Spleen (tissue), 13 donors: ENCODE measurements at places on chromosomes 3 and 15. TPM values are rescaled to one million over a fixed set of nuclear protein-coding genes. Genes with fewer than 3 reads are reported as not detected.

- no peak overlapping the region for H3K27ac ChIP-seq
- H3K4me1 ChIP-seq = peaks cover 14% of the 10 kb centered on the region
- no peaks in the 10 kb centered on the region for H3K27me3 ChIP-seq
- no peaks in the 10 kb centered on the region for H3K36me3 ChIP-seq
- H3K4me3 ChIP-seq = no peak overlapping the region
- no peak for DNase-seq
Measured at GRCh38 chr3:6281662-6282061, 579.3 kb upstream of the GRM7 start.

DNA sequence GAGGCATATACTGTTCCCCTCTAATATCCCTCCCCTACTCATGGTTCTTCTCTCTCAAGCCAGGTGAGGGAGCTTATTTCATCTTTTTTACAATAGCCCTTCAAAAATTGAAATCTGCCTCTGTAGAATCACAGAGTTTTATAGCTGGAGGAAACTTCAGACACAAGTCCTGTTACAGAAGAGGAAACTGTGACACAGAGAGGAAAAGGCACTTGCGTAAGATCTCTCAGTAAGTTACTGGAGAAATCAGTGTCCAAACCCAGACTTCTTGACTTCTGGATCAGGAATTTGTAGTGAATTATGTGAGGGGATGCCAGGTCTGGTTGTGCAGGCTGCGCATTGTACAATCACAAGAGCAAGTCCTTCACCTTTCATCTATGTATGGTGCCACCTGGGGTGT lies 4.6 kb downstream of the FGD5 start:
- H3K27me3 ChIP-seq = no peaks in the 10 kb centered on the region
- H3K4me3 ChIP-seq = no peak overlapping the region
- DNase-seq = no peak
- H3K4me1 ChIP-seq = peaks cover 61% of the 10 kb centered on the region
- H3K36me3 ChIP-seq = peaks cover 6% of the 10 kb centered on the region

- H3K4me1 ChIP-seq = no peaks in the 10 kb centered on the region
- no peak overlapping the region for H3K4me3 ChIP-seq
- no peak for DNase-seq
- no peak overlapping the region for H3K27ac ChIP-seq
- H3K27me3 ChIP-seq = no peaks in the 10 kb centered on the region
Measured at GRCh38 chr3:191302451-191302850, 26.7 kb upstream of the CCDC50 start.

DUOX1 gene
- not detected for total RNA-seq

DNA sequence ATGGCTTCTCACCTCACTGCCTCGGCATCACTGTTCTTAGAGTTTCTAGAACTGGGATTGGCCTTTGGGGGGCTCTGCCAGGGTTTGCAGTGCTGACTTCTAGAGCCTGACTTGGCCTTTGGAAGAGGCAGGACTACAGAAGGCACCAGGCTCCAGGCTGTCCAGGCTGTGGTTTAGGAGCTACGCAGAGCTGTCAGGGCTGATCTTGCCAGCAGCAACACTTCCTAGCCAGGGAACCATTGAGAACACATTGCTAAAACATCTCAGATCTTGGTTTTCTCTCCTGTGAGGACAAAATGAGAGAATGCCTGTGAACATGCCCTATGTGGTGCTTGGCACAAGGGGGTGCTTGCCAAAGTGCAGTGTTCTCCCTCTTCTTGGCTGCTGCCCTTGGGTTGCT lies 34.6 kb upstream of the APEH start:
- no peak for DNase-seq
- H3K4me1 ChIP-seq = no peaks in the 10 kb centered on the region
- H3K27ac ChIP-seq = no peak overlapping the region
- H3K27me3 ChIP-seq = no peaks in the 10 kb centered on the region
- H3K36me3 ChIP-seq = no peaks in the 10 kb centered on the region

DNA sequence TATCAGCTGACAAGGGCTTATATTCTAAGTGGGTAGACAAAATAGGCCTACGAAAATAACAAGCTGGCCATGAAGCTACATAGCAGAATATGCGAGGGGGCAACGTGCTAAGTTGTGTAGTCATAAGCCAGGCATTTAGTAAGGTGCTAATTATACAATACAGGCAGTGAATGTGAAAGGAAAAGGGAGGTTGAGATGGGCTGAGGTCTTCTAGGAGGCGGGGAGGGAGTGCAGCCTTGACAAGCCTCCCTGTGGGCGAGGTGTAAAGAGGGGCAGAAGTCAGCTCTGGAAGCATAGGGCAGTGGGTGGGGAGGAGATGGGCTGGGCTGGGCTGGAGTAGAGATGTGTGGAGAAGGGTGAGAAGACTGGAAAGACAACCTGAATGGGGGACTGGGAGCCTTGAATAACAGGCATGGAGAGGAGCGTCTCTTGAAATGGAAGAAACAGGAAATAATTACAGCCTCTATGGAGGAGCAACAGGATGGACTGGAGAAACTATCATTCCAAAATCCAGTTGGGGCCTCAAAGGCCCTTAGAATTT lies 1.2 kb downstream of the TIGIT start:
- no peaks in the 10 kb centered on the region for H3K27me3 ChIP-seq
- peaks cover 28% of the 10 kb centered on the region for H3K4me1 ChIP-seq
- peak overlapping the region; percentile 11 for H3K4me3 ChIP-seq

DNA sequence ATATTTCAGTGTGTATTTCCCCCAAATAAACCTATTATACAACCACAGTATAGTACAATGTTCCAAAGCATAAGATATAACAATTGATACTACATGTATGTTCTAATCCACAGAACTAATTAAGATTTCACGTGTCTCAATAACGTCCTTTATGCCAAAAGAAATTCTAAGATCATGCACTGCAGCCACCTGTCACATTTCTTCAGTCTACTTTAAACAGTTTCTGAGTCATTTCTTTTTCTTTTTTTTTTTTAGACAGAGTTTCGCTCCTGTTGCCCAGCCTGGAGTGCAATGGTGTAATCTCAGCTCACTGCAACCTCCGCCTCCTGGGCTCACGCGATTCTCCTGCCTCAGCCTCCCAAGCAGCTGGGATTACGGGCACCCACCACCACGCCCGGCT lies 190.2 kb downstream of the STAG1 start:
- H3K36me3 ChIP-seq = peaks cover 13% of the 10 kb centered on the region
- H3K27ac ChIP-seq = no peak overlapping the region
- DNase-seq = no peak
- no peaks in the 10 kb centered on the region for H3K27me3 ChIP-seq
- H3K4me3 ChIP-seq = no peak overlapping the region

DNA sequence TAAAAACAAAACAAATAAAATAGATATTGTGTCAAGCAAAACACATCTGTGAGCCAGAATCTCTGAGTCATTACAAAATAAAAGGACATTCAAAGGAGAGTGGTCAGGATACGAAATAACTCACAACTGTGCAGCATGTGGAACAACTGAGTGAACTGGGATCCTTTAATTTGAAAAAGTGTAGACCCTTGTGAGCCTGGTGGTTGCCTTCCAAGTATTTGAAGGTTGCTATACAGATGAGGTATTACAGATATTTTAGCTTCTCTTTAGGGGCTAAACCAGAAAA lies 26.7 kb downstream of the KCNMB2 start:
- no peak overlapping the region for H3K27ac ChIP-seq
- no peaks in the 10 kb centered on the region for H3K4me1 ChIP-seq
- H3K36me3 ChIP-seq = no peaks in the 10 kb centered on the region
- no peak for DNase-seq
- H3K4me3 ChIP-seq = no peak overlapping the region
- H3K27me3 ChIP-seq = no peaks in the 10 kb centered on the region

DNA sequence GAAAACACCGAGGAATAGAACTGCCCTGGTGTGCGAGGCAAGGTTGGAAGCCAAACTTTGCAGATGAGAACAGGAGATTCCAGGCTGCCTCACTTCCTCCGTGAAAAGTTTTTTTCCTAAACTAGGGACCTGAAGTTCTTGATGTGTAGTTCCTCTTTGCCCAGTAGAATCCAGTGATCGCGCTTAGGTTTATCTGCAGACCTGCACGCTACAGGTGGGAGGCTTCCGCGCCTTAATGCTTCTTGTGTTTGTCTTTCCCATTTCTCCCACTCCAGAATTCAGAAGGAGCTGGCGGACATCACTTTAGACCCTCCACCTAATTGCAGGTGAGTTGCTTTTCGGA lies 5.4 kb downstream of the UBE2E1 start:
- no peaks in the 10 kb centered on the region for H3K27me3 ChIP-seq
- H3K4me3 ChIP-seq = peak overlapping the region; percentile 82
- peaks cover 65% of the 10 kb centered on the region for H3K4me1 ChIP-seq

HTR3E gene
- total RNA-seq = not detected

DNA sequence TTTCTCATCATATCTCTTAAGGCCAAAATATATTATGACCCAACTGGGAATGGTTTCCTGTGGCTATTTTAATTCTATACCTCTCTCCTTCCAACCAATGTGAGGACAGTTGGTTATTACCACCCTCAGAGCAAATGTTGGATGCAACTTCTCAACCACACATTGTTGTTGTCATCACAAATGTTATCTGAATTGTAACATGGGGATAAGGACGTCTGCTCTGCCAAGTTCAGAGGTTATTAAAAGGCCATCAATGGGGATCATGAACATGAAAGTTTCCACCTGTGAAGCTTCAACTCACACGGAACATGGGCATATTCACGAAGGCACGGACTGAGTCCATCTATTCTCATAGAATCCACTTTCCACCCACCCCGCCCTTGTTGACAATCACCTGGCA lies 46.8 kb downstream of the MB21D2 start:
- no peaks in the 10 kb centered on the region for H3K36me3 ChIP-seq
- no peak for DNase-seq
- no peak overlapping the region for H3K4me3 ChIP-seq

- no peaks in the 10 kb centered on the region for H3K36me3 ChIP-seq
- no peak for DNase-seq
- H3K27me3 ChIP-seq = no peaks in the 10 kb centered on the region
- H3K4me1 ChIP-seq = peaks cover 95% of the 10 kb centered on the region
Measured at GRCh38 chr3:12648384-12648959, 15.4 kb downstream of the RAF1 start.

DNA sequence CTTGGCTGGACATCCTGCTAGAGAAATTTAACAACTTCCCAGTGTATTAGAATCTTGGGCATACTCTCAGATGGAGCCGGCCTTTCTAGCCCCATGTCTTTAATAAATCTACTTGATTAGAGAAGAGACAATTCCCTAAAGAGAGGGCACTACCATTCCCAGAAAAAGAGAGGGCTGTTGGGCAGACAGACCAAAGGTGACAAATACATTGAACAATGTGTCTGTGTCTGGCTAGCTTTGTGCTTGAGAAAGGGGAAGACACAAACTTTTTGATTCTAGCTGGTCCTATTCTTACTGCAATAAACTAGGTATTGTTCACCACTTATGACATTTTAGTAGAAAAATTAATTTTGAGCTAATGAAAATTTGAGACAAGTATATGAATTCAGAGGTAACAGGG lies 57.7 kb downstream of the DUT start:
- H3K27me3 ChIP-seq = no peaks in the 10 kb centered on the region
- no peak overlapping the region for H3K27ac ChIP-seq
- no peak for DNase-seq
- H3K4me1 ChIP-seq = no peaks in the 10 kb centered on the region

ATP13A5 gene
- not detected for total RNA-seq

TNNC1 gene
- 1.4 TPM for total RNA-seq

- peak overlapping the region; percentile 91 for H3K27ac ChIP-seq
- DNase-seq = no peak
- H3K36me3 ChIP-seq = peaks cover 23% of the 10 kb centered on the region
- H3K27me3 ChIP-seq = no peaks in the 10 kb centered on the region
- peak overlapping the region; percentile 84 for H3K4me3 ChIP-seq
Measured at GRCh38 chr15:40565333-40566238, 744 bp upstream of the CCDC32 start.

- H3K27ac ChIP-seq = peak within 1 kb of the TSS; percentile 78
- H3K4me1 ChIP-seq = peaks cover 79% of the 10 kb centered on the region
- H3K4me3 ChIP-seq = peak within 1 kb of the TSS; percentile 59
- H3K36me3 ChIP-seq = no peaks in the 10 kb centered on the region
Measured at GRCh38 chr3:55486857-55487380, at the start of gene WNT5A. WNT5A (minus strand) TSS chr3:55487306; CDS start chr3:55486985, 321 bp downstream.

ANKUB1 gene
- total RNA-seq = not detected

GRCh38 chr3:31232055-31233025 lies 300.4 kb upstream of the STT3B start:
- no peak overlapping the region for H3K27ac ChIP-seq
- DNase-seq = no peak
- no peaks in the 10 kb centered on the region for H3K27me3 ChIP-seq
- no peak overlapping the region for H3K4me3 ChIP-seq

SYNM gene
- 4.1 TPM for total RNA-seq

KNSTRN gene
- 8.3 TPM for total RNA-seq
